Brain pericyte (primary cell): ENCODE measurements at places on chromosomes 3 and 15.

DNA sequence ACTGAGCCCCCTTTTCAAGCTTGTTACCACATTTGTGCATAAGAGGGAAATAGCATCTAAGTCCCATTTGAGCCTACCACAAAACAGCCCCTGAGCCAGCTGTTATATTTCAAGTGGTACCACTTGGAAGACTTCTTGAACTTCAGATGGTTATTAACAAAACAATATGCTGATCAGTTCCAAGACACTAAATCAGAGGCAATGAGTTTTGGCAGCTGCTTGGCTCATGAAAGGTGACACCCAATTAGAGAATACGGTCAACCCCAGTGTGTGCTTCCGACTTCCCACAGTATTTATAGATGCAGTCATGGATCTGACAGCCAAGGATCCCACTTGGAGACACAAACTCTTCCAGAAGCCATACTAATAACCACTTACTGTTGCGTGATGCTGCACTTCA lies 469.6 kb upstream of the PPP2R3A start:
- no peak for DNase-seq

DNA sequence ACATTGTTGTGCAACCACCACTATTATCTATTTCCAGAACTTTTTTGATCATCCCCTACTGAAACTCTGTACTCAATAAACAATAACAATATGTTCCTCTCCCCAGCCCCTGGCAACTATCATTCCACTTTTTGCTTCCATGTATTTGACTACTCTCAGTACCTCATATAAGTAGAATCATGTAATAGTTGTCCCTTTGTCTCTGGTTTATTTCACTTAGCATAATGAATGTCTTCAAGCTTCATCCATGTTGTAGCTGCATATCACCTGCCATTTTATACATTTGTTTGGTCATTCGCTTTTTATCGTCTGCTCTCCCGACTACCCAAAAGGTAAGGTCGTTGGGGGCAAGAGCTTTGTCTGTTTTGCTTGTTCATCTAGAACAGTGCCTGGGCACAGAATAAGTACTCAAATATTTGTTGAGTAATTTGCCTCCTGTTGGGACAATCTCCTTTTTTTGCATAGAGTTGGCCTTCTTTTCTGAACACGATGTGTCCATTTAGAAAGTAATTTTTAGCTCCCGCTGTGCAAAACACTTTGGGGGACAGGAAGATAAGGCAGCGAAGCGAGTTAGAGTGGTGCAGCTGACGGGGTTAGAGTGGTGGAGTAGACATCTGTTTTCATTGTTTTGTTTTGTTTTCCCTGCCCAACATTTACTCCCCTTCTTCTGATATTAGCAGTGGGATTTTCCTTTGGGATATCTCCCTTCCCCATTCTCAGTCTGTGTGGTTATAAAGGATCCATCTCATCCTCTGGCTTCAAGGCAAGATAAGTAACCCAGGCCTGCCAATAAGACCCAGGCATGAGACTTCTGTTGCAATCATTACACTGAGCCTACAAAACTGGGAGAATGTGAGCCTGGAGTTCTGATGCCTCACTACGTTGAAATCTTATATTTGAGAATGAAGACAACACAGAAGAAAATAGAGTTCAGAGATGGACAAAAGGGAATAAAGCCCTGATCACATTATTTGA lies 83.4 kb upstream of the RNU6-1 start:
- no peak for DNase-seq

DNA sequence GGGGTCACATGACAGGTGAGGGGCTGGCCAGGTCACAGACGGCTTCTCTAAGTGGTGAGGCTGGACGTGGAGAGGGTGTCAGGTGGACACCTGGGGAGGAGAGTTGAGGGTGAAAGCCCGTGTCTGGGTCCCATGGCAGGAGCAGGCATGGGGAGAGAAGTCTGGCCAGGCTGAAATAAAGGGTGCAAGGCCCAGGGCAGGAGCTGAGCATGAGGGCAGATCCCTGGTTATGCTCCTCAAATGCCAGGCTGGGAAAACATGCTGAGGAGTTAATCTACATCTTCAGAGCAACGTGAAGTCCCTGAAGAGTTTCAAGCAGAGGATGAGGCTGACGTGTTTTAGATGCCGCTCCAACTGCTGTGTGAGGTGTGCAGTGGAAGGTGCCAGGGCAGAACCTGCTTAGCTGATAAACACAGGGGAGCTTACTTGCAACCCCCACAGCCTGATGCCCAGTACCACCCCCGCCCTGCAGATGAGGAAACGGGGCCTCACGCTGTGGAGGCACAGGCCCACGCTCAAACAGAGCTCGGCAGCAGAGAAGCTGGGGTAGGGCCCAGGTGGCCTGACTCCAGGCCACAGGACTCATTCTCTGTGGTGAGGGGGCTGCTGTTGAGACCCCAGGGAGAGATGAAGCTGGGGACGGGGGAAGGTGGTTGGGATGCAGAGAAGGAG lies 40.5 kb downstream of the HCN4 start:
- no peak for DNase-seq

DNA sequence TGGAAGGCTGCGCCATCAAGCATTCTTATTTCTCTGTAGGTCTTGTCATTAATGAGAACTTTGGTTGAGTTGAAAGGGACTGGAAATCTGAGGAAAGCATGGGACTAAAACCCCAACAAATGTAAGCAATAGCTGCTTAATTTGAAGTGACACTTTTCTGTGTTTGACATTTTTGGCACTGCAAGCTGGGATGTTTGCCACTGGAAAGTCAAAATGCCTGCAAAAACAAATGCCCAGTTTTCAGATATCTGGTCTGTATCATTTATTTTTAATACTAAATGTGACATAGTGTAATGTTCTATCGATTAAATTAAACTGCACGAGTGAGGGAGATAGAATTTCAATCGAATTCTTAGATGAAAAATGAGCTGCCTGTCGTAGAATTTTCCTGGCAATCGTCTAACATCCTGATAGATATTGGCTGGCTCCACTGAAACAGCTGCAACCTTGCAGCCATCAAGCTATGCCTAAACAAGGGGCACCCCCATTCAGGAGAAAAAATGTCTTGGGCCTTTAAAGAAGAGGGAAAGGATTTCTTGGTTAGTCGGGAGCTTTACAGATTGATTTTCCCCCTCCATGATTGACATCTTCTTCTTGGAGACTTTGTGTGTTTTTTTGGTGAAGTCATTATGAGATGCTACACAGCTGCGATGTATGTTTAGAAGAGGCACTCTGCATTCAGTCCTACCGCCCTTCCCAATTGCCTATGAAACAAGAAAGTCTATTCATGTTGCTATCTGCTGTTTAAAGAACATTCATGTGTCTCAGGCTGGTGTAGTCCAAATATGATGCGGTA lies 316.7 kb upstream of the TBL1XR1 start:
- no peak for DNase-seq

DNA sequence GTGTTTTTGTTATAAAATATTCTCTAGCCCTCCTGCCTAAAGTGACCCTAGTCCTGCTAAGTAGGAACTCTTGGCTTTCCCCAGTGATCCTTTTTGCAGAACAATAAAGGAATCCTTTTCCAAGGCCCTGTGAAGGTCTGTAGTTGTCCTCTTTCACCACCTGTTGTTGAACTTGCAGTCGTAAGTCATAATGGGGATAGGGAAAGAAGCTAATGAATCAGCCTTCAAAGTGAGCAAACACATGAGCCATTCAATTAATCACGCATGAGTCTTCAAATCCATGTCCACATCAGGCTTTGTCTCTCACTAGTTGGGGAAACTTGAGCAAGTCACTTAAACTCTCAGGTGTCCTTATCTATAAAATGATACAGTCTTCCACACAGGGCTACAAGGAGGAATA lies 27.6 kb downstream of the ZNF860 start:
- no peak for DNase-seq

DNA sequence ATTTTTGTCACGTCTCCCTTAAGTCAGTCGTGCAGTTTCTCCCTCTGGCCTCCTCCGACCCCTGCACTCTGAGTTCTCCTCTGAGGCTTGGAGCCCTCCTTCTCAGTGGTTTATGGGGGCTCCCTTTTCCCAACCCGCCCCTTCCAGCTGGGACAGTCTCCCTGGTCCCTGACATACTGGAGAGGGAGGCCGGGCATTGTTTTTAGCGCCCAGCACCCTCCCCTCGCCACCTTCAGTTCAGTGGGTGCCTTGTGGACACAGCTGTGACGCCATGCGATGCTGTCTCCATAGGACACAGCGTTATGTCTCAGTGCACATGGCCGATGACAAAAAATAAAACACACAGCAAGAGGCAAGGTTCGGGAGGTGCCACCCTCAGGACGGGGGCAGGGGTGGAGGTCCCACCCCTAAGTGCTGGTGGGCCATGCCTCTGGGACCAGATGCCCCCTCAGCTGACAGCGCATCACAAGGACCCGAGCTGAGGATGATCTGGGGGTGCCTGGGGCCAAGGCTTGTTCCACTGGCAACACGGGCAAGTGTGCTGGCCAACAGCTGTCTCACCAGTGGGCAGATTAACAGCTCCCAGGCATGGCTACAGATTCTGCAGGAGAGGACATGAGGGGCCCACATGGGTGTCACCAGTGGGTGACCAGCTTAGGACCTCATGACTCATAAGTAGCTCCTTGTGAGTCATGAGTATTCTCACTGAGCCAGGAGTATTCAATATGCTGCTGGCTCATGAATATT lies 81.6 kb downstream of the PLXNA1 start:
- DNase-seq, result no peak

DNA sequence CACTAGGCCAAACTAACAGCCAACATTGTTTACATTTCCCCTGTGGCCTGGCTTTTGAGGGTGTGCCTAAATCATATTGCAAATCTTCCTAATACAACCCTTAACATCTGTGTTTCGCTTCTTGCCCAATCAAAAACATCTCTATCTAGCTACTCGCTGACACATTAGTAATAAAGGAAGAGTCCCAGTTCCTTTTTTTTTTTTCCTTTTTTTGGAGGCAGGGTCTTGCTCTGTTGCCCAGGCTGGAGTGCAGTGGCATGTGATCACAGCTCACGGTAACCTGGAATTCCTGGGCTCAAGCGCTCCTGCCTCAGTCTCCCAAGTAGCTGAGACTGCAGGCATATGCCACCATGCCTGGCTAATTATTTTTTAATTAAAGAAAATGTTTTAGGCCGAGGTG lies 2.1 kb upstream of the SRPRB start:
- no peak for DNase-seq

DNA sequence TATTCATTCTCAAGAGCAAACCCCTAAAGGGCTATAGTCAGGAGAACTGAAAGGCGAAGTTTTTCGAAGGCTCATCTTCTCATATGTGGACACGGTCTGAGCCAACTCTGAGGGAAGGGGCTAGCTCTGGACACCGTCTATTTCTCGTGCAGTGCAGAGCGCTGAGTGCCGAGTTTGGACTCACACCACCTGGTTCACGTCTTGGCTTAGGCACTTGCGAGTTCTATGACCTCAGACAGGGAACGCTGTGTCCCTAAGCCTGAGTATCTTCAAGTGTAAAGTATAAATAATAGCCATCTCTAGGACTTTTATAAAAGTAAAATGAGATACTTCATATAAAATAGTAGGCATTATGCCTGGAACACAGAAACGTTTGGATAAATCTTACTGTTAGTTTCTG lies 223.7 kb downstream of the FMN1 start:
- DNase-seq, result no peak

DNA sequence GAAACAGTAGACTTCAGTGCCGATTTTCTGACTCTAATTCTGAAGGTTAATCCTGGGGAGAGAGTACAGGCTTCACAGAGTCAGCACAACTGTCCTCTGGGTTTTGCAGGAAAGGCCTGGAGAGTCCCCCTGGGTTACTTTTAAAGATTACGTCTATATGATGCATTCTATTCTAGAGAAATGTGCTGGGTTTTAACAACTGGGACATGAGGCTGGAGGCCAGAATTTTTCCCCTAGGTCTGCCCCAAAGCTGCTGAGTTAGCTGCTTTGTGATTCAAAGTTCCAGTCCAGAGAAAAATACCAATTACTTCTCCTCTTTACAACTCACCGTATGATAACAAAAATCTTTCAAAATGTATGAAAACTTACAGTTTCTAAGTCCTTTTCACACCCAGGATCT lies 240.7 kb upstream of the TPRG1 start:
- DNase-seq, result no peak

DNA sequence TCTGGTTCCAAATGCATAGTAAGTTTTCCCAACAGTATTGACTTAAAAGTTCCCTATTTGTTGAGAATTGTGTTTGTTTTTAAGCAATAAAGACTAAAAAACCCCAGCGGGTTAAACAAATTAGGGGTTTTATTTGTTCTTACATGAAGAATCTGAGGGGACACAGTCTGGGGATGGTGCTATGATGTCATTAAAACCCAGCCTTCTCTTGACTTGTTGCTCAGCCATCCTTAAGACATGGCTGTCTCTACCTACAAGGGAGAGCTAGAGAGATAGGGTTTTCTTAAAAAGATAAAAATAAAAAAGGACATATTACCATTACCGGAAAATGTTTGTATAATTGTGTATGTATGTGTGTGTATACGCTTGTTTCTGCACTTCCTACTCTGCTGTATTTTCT lies 11.7 kb upstream of the ARL14 start:
- no peak for DNase-seq

DNA sequence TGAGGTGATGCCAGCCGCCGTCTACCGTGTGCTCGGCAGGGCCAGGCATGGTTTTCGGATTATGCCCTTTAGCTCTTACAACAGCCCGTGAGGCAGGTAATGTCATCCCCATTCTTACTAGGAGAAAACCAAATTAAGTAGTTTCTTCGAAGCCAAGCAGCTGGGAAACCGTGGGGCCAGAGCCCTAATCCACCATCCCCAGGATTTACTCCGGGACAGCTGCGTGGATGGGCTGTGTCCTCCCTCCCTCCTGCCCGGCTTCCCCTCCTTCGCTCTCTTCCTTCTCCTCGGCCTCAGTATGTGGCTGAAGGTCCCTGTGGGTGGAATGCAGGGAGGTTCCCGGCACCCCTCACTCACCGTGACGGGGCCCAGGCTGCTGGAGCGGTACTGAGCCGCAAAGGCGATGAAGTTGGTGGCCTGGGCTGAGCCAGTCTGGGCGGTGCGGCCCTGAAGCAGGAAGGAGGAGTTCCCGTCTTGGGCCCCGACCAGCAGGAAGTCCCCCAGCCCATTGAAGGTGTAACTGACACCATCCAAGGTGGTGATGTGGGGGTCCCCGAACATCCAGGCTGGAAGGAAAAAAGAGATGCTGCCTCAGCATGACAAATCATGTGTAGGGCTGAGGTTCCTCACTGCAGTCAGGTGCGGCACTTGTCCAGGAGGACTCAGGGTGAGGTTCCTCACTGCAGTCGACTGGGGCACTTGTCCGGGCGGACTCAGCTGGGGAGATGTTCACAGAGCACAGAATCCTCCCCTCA lies 42.5 kb downstream of the MUC20 start:
- DNase-seq, result no peak

GRCh38 chr3:53190659-53191058 lies 29.6 kb downstream of the PRKCD start:
- no peak for DNase-seq

- DNase-seq, result no peak
These were observed 6.5 kb downstream of the TAGLN3 start for GRCh38 chr3:112005091-112005672.

DNA sequence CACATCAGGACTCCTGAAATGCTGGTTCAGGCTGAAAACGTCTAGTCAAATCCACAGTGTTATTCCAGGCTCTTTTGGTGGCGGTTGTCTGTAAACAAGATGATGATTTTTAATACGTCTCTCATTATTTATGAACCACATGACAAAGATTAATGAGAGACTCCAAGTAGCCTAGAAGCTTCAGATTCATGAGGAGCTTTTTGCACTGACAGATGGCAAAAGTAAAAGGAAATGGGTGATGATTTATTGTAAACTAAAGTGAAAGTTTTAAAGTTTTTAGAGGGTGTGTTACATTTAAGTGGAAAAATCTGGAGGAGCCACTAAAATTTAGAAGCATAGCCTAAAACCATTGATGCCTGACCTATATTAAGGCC lies 77.0 kb downstream of the BBX start:
- no peak for DNase-seq
